Brain microvascular endothelial cell (primary cell): ENCODE measurements at places on chromosomes 6 and 20.

- no peak for DNase-seq
Observed at GRCh38 chr6:15502446-15503345, 160.1 kb downstream of the DTNBP1 start.

DNA sequence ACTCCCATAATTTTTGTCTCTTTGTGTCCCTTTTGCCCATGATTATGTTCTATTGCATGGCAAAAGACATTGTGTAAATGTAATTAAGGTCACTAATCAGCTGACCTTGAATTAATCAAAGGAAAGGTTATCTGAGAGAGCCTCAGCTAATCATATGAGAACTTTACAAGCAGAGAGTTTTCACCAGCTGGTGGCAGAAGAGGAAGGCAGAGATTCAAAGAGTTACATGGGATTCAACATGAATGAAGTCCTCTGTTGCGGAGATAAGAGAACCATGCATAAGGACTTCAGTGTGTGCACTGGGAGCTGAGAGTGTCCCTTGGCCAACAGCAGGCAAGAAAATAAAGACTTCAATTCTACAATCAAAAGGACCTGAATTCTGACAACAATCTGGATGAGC, 494.1 kb upstream of the ARID1B start:
- no peak for DNase-seq

GRCh38 chr6:73955800-73956199, 259.8 kb downstream of the CD109 start:
- DNase-seq: no peak

GRCh38 chr20:48791014-48791413, 36.8 kb downstream of the PREX1 start:
- no peak for DNase-seq

DNA sequence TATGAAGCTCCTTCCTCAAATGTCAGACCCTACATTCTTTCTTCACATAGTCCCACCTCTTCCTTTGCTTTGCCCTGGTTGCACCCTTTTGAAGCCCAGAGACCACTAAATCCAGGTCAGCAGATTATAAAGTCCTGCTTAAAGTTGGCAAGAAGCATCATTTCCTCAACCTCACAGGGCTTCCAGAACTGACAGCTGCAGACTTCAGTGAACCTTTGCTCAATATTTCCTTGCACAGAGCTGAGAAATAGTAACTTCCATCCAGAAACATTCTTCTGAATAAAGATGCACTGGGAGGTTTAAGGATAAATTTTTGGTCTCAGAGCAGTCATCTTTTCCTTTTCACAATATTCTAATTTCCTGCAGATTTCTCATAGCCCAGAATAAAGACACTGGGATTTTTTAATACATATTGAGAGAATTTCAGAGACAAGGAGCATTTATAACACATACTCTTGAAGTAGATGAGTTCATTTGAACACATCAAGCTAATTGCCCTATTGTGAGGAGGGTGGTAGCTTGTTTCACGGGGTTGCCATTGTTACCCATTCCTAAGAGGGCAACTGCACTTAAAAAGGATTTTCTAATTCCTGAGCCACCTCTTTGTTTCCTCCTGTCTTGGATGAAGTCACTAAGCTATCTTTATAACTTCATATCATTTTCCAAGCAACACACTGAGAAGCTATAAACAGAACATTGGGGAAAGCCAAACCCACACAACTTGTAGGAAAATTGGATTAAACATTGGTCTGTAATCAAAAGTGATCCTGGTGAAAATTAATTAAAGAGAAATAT, 150.2 kb upstream of the PLN start:
- no peak for DNase-seq

GRCh38 chr6:43673444-43674084, 14.0 kb downstream of the MRPS18A start:
- DNase-seq: no peak

DNA sequence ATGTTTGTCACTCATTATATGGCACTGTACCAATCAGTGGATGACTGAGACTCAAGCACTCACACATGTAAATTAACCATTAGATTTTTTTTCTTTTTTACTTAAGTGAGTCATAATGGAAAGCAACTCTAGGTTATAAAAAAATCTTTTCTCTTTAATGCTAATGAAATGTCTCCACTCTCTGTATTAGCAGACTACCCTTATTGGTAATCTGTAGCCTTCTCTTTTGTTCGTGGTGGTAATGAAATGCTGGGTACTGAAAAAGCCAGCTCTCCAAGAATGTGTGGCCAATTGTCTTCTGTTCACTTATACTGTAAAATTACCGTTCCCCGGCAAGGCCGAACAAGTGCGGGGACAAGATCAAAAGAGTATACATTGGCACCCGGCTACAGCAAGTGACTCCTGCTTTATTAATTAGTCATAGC, 69.0 kb downstream of the AFG1L start:
- no peak for DNase-seq

DNA sequence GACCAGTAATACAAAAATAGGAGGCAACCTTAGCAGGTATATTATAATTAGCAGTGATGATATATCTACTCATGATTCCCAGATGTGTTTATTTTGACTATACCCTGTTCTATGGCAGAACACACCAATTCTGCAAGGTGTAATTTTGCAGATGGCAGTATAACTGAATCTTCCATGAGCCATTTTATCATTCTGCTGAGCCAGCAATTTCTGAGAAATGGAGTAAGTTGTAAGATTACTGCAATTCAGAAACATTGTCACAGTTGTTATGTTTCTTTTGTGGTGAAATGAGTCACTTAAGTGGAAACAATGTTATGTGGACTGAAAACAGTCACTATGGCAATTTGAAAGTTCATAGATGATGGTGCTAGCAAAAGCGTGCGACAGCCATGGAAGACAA, 63.7 kb upstream of the RIMS1 start:
- no peak for DNase-seq

DNA sequence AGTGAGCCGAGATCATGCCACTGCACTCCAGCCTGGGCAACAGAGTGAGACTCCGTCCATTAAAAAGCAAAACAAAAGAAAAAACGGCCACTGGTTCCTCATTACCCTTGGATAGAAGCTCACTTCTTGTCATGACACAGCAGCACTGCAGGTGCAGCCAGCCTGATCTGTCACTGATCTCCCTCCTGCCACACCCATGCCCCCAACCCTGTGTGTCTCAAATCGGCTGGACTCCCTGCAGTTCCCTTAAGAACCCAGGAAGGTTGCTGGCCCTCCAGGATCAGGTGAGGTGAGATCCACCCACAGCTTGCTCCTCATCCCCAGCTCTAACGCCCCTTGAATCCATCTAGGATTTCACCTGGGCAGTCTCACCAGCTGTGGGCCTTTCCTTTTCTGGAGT, 26.3 kb upstream of the NNAT start:
- DNase-seq: no peak

DNA sequence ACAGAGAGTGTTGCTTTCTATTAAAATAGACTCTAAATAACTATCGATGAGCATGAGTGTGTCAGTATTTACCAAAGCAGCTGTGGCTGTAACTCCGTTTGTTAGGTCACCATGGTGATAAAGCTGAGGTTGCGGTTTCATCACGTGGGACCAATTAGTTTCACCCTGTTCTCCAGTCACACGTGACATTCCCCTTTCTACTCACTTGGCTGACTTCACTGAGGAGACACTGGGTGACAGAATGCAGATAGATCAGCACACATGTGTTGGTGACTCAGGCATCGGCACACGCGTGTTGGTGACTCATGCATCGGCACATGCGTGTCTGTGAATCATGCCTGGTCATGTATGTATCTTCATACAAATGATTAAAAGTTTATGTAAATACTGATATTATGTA, 285.4 kb downstream of the THBS2 start:
- DNase-seq: peak; percentile 60

DNA sequence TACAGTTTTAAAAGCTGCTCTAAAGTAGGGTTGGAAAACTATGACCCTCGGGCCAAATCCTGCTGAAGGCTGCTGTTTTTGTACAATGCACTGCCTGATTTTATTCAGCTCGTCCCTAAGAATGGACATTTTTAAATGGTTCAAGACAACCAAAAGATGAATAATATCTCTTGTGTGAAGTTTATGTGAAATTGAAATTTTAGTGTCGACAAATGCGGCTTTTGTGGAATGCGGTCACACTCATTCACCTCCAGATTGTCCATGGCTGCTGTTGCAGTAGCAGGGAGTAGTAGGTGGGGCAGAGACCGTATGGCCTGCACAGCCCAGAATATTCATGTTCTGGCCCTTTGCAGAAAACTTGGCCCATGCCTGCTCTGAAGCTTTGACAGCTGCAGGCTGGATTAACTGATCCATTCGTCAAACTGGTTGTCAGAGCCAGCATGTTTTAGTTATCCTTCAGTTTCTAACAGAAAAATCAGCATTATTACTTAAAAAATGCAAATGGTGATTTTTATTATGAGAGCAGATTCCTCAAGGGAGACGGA, 91.6 kb downstream of the PSMG4 start:
- no peak for DNase-seq

DNA sequence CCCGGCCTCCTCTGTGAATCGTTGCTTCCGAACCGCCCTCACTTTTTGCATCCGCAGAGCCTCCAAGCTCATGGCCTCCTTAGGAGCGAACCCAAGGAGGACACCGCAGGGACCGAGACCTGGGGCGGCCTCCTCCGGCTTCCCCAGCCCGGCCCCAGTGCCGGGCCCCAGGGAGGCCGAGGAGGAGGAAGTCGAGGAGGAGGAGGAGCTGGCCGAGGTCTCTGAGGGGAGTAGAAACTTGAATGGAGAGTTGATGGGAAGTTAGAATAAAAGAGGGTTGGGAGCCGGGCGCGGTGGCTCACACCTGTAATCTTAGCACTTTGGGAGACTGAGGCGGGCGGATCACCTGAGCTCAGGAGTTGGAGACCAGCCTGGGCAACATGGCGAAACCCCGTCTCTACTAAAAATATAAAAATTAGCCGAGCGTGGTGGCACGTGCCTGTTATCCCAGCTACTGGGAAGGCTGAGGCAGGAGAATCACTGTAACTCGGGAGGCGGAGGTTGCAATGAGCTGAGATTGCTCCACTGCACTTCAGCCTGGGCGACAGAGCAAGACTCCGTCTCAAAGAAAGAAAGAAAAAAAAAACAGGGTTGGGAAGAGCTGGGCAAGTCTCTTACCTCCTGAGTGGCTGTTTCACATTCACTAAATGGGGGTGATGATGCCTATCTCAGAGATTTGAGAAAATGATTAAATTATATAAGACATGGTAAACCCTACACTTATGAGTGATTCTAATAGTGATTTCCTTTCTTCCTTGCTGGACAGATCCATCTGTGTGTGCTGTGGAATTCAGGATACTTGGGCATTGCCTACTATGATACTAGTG, 805 bp downstream of the MSH5 start:
- DNase-seq: no peak

GRCh38 chr6:148285205-148285604, 57.4 kb upstream of the SASH1 start:
- no peak for DNase-seq
